ENCODE measurements at places on chromosomes 13 and 19.

DNA sequence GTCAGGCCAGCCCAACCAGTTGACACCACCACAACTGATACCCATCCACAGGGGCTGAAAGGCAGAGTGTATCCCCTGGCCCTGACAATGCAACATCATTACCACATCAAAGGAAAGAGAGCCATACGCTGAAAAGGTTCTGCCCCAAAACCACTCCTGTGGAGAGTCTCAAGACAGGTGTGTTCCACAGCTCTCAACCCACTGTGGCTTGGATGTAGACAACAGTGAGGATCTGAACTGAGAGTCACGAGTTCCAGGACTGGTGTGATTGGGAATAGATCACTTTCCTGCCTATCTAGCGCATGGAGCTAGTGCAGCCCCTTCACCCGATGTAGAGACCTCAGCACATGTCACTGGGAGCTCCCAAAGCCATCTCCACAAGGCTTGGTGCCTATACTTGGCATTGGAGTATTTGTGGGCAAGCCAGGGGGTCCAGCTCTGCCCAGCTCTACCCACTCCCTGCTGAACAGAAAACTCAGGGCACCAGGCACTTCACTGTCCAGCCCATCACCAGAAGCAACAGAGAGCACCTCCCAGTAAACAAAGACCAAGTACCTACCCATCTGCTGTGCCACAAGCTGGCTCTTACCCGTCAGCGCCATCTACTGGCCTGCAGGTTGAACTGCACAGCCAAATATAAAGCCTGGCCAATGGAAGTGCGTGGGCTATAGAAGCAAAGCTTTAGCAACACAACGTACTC lies 579.5 kb downstream of the UQCRFS1 start:
- peak; percentile 82 for DNase-seq

DNA sequence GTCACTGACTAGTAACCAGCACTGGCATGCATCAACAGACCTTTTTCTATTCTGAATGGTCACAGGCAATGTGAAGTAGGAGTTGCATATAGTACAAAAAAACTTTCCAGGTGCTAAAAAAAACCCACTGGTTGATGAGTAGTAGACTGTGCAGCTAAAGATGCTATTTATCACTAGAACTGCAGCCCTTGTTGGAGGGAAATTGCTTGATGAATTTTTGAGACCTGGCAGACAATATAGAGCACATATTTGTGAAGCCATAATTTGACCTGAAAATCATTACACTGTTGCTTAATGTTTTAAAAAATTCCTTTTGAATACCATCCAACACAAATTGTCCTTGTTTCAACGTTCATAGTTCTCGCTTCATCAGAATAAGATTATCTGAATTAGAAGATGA lies 441.0 kb downstream of the KLF12 start:
- no peak for DNase-seq

DNA sequence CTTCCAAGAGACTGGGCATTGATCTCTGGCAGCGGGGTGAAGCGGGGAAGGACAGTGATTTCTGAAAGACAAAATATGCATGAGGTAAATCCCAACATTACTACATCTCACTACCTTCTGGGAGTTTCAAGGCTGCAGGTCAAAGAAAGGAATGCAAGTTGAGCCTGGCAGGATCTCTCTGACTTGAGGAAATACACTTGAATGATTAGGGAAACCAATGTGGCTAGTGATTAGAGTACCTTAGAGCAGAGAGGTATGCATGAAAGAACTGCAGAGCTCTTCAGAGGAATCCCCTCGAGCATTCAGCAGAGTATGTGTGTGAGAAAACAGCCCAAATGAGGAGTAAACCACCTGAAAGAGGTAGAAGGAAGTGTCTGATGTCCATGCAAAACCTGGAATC lies 2874.1 kb upstream of the PCDH20 start:
- DNase-seq: no peak

GRCh38 chr19:19642506-19643157 lies 825 bp downstream of the GMIP start:
- DNase-seq: no peak

DNA sequence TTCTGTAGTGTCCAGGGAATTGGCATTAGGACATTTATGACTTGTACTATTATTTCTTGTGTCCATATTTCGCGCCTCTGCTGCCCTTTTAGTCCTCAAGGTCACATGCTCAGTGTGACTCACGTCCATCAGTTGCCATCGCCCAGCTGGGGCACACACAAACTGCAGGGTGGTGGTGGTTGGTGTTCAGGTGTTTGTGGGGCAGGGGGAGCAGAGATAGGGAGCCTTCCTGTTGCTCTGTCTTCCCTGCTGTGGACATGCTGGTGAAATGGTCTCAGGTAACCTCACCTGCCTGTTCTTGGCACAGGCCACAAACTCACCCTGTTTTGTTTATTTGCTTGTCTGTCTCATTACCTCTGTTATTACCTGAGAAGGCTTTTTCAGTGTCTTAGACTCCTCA lies 22.4 kb downstream of the PRR12 start:
- no peak for DNase-seq

Data from NCI-H2227 treated with DMSO at 0.1 percent for 48 hours (cell line).